Stimulated activated CD4-positive, alpha-beta T cell treated with anti-CD3 and anti-CD28 coated beads, Interleukin-12 subunit alpha, Interleukin-12 subunit beta, amount 100 ng/mL, for 24 hours (primary cell): ENCODE measurements at places on chromosomes 2 and 18.

GRCh38 chr2:216915557-216916150 lies 55.8 kb upstream of the TNP1 start:
- no peak for DNase-seq

- DNase-seq: no peak
These were observed 639.6 kb upstream of the HS6ST1 start for GRCh38 chr2:128958241-128958640.

GRCh38 chr2:210964141-210964764 lies 407.9 kb downstream of the CPS1 start:
- no peak for DNase-seq

DNA sequence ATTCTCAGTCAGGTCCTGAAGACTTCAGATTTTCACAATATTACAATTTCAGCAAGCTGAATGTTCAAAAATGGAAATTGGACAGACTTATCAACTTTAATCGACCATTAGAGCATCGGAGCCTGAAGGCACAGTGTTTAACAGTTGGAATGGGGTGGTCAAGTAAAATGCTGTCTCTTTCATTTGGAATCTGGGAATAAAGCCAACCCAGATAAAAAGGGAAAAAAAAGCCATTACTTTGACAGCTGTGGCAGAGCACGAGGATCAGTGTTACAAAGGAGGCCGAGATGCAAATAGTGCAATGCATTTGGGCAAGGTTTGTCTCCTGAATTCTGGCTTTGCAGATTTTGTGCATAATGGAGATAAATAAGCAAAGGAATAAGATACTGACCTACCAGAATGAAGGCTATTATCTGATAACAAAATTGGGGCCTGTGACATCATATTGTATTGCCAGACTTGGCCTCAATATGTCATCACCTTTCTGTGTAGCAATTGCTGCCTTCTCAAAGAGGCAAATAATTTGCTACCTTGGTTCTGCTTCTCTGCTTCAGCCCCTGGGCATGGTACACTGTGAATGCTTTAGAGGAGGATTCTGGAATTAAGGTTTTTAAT lies 277.5 kb upstream of the KLHL29 start:
- DNase-seq: no peak

DNA sequence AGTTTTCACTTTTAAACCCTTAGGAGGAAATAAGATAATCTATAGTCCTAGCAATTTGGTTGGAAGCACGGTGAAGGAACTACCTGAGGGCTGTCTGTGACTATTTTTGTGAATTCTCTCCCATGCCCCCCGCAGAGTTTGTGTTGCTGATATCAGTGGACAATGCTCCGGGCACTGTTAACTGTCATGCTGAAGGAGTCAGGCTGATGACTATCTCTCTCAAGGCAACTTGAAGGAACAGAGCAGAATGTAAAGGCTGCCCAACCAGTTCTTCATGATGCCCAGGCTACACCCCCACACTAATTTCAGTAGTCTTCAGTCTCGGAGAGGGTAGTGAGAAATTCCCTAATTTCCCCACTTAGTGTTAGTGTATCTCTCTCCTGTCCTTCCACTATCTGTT lies 21.6 kb upstream of the RAB6C start:
- no peak for DNase-seq

GRCh38 chr2:79272616-79273015 lies 113.1 kb upstream of the REG3A start:
- no peak for DNase-seq

DNA sequence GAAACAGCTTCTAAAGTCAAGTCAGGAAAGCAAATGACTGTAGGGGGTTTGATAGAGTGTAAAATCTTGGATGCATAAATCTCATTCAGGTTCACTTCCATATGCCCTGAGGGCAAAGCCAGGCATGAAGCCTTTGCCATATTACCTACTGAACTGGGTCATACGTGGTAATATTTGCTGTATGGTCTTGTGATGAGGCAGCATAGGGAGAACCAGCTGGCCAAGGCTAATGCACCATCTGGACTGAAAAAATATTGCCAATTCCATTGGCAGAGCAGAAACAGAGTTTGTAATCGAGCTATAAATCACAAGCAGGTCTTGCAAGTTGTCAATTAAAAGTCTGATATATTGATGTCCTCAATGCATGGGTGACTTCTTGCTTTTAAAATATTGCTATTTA lies 243.8 kb downstream of the ERBB4 start:
- DNase-seq: no peak
